Astrocyte (in vitro differentiated cells and primary cell): ENCODE measurements at places on chromosomes 6 and 20.

- DNase-seq = no peak
Observed at GRCh38 chr20:11230999-11231398, 557.2 kb upstream of the JAG1 start.

GRCh38 chr6:87071683-87072082, 23.2 kb downstream of the CGA start:
- no peak for DNase-seq

- no peak for DNase-seq
Observed at GRCh38 chr6:135231469-135231844, 50.3 kb downstream of the MYB start.

DNA sequence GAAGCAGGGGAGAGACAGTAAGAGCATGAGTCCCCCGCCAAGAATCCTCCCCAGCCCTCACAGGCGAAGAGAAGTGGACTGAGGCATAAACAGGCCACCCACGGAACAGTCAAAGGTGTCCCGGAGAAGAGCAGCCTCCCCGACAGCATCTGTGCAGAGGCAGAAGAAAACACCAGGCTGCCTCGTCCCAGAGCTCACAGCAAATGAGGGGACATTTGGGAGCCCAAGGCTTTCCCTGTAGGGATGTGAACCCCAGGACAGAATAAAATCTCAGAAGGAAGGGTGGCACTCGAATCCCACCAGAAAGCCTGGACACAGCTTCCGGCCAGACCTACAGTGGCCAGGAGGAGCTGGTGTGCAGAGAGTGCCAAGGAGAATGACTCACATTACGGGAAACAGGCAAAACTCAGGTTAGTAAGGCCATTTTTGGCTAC, 90.4 kb downstream of the DLL1 start:
- peak; percentile 61 for DNase-seq

GRCh38 chr6:140572867-140573266, 1198.4 kb upstream of the CITED2 start:
- no peak for DNase-seq

GRCh38 chr6:129475477-129476247, 234.3 kb downstream of the ARHGAP18 start:
- no peak for DNase-seq
